ENCODE measurements at places on chromosomes 3 and 15.

DNA sequence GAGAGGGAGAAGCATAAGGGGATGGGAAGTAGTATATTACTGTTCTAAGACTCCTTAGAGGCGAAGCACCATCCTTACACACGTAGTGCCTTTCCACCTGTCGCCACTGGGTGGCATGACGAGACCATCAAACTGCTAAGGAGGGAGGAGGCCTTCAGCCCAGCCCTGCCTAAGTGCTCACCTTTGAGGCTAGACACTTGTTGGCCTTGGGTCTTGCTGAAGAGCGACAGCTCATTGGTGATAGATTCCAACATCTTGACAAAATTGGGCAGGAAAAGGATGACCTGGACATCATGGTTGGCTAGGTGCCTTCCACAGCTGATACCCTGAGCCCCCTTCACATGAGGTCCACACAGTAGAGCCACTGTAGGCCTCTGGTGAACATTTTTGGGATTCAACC, 19.6 kb downstream of the CLK3 start:
- DNase-seq = peak; percentile 35

DNA sequence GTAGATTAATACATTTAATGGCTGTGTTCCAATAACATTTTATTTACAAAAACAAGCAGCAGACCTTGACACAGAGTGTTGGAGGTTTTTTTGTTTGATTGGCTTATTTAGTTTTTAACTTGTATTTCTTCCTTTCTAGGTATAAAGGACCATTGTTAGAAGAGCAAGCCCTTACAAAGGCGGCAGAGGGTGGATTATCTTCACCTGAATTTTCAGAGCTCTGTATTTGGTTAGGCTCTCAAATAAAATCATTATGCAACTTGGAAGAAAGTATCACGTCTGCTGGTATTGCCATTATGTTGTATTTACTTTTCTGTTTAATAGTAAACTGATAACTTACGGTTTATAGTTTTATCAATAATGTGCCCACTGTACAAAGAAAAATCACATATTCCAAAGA, 10.0 kb downstream of the FAM98B start:
- no peak for DNase-seq

DNA sequence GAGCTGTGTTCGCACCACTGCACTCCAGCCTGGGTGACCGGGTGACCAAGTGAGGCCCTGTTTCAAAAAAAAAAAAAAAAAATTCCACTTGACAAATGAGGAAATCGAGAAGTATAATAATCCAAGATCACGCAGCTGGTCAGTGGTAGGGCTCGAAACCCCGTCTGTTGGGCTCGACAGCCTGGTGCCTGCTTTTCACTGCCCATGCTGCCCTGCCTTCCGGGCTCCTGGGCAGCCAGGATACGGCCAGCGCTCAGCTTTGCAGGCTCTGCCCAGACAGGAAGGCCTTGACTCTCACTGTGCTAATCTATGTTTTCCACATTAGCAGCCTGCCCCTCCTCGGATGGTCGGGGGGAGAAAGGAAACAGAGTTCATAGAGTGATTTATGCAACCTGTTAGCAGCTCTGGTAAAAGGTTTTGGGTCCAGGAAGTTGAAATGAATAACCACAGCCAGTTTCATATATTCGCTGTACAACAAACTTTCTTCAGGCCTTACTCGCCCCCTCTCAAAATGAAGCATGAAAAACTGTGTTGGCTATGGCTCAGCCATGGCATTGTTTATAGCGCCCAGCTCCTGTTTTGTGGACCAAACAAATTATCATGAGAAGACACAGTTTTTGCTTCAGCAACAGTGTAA, 108.8 kb downstream of the XXYLT1 start:
- no peak for DNase-seq

DNA sequence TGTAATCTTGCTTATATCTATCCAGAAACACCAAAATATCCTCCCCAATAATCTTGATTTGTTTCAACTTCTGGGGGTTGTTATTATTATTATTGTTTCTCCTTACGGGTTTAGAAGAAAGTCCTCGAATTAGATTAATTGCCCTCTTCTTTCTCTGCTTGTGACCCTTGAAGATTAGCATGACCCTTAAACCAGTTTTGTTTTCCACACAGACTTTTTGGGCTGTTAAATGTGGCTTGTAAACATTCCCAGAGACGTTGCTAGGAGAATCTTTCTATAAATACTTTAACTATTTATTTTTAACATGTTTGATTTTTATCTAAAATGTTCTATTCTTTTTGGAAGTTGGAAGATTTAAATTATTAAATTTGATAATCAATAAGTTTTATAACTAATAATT, 4.3 kb upstream of the SUCNR1 start:
- DNase-seq = no peak

DNA sequence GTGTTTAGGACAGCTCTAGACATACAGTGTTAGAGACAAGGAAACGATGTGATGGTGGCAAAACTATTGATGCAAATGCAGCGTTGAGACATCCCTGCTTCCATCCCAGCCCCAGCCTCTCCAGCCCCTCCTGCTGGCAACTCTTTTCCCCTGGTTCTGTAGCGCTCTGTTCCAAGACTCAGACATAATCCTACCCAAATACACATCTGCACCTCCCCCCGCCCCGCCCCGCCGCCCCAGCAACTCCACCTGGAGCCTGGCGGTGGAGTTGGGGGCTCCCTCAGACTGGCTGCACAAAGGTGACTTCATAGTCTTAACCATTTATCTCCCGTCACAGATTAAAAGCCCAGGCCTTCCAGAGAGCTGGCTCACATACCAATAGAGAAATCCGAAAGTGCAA, 7.2 kb upstream of the SEC22A start:
- DNase-seq = no peak

DNA sequence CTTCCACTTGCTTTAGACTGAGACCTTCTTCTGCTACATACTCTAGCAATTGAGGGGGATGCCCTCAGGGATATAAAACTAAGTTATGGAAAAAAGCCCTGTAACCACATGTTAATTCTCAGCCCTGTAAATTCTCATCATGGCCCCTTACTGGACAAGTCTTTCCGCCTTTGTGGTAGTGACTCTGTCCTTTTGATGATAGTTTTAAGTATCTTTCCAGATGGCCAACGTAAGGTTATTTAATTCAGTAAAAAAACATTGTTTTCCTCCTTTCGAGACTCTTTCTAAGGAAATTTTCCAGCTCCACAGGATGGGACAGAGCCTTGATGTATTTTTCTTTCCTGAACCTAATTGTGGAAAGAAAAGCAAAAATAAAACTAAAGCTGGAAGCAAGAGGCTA, 25.3 kb upstream of the TM4SF4 start:
- DNase-seq = no peak

GRCh38 chr3:143700431-143700975, 147.8 kb downstream of the SLC9A9 start:
- no peak for DNase-seq

DNA sequence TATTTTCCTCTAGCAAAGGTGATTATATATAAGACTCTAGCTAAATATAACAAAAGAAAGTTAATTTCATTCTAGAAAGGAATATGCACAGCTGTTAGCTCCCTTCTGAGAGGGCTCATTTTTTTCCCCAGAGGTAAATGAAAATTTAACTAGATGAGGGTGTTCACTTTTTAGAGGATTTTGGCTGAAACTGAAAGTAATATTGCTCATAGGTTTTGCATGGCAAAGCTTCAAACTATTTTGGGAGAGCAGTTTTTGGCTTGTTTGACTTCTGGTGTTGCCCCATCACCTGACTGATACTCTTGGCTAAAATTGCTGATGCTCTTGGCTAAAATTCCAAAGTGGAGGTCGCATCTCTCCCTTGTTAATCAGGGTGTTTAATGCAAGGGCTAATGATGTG, 311.9 kb downstream of the EDEM1 start:
- no peak for DNase-seq

DNA sequence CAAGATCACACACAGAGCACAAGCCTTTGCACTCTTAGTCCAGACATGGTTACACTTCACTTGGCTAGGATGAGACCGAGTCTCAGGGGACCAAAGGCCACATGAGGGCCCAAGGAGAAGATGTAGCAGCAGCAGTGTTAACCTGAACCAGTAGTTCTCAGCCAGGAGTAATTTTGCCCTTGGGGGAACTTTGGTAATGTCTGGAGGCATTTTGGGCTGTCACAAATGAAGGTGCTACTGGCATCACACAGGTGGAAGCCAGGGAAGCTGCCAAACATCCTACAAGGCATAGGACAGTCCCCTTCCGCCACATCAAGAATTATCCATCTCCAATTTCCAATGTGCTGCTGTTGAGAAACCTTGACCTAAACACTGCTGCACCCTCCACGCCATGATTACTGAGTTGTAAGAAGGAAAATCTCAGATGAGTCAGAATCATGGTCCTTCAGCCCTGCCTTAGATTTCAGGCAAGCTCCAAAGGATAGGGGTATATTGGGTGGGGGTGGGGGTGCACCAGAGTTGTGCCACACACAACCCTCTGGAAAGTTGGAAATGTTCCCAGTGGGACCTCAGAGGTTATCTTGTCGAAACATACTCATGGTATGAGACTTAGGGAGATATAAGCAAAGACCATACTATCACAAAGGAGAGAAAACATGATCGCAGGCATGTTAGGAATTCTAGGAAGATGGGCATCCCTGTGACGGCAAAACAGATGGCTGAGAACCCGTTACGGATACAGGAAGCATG, 36.2 kb downstream of the SEMA5B start:
- no peak for DNase-seq

- DNase-seq = no peak
These were observed 545.7 kb downstream of the MCTP2 start for GRCh38 chr15:94777037-94777436.

- no peak for DNase-seq
These were observed 39.6 kb downstream of the MAP3K13 start for GRCh38 chr3:185402561-185402960.

DNA sequence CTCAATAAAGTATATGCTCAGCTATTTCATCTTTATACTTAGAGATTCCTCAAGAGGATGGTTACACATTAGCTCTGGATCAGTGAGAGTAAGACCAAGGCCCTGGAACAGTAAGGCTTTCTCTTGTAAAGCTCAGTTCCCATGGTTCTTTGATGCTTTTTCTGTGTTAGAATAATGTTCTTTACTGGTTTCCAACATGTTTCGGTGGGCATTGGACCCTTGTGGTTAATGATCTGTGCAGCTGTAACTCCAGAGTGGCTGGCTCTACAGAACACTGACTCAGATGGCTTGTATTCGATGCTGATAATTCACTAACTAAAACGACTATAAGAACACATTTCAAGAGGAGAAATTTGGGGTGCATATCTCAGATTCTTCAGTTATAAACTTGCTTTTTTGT, 114.7 kb downstream of the AKAP13 start:
- DNase-seq = no peak

GRCh38 chr15:99976811-99977271, 243.6 kb upstream of the LYSMD4 start:
- DNase-seq = no peak

DNA sequence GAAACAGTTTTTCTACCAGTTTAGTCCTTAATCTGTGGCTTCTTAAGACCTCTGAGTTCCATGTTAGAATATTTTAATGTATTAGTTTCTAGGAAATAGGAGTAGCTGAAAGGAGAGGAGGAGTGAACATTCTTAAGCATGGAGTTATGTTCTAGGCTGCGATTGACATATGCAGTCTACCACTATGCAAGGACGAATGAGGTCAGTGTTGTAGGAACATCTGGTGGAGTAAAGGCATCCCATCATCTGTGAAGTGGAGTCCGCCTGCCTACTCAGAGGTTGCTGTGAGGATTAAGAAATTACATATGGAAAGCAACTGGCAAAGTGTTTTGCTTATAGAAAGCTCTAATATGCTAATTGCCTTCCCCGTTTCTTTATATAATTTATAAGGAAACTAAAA, 45.1 kb downstream of the SNAPC5 start:
- DNase-seq = no peak

DNA sequence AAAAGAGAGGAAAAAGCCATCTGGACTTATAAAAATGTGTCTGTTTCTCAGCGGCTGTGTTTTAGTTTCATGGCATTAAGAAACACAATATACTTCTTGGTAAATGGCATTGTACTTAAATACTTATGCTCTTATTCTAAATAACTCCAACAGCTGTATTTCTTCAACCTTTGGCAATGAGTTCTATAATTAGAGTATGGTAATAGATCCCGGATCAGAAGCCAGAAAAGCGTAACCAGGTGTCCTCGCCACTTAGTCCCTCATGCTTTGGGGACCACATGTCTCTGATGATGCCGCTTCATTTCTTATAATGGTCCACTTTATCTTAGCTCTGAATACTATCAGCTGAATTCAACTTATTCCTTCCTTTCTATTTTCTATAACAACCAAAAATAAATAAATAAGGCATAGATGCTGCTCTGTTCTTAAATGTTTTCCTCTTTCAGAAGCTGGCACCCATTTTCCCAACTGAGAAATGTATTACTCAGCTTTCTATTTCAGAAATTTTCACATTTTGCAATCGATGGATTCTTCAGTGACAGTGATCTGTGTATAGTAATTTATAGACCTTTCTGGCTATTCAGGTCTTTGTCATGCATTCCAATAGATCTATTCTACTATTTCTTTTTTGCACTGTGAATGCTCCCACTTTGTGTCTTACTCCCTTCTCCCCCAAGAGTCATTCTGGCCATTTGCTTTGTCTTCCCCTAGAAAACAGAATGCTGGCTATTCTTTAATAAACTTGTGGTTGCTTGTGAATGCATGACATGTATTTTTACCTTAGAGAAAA, 87.6 kb upstream of the KBTBD8 start:
- DNase-seq = no peak

DNA sequence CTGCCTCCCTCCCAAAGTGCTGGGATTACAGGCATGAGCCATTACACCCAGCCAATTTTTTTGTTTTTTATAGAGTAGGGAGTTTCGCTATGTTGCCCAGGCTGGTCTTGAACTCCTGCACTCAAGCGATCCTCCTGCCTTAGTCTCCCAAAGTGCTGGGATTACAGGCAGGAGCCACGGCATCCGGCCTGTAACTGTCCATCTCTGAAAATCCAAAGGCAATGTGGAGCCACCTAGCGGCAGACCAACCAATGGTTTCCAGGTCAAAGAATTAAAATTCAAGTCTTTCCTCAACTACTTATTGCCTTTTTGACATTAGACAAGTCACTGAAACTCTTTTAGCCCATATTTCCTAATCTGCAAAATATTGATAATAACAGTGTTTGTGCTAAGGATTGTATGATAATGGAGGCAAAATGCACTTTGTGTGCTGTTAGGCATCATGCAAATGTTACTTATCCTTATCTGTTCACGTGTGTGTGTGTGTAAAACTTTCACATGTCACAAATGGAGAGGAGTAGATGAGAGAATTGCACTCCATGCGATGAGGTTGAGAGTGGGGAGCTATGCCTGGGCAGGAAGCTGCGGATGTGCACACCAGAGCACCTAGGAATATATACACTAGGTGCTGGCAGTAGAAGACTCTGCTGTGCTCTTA, 48.7 kb downstream of the COL8A1 start:
- DNase-seq = no peak

- no peak for DNase-seq
These were observed 36.4 kb downstream of the LINS1 start for GRCh38 chr15:100565591-100565990.

- DNase-seq = no peak
These were observed 973.8 kb downstream of the ROBO2 start for GRCh38 chr3:78013653-78014052.

Data from T-helper 2 cell (primary cell).